ENCODE measurements at places on chromosomes 7 and 10.

- DNase-seq = no peak
Measured at GRCh38 chr7:70317356-70317755, 719.1 kb downstream of the AUTS2 start.

DNA sequence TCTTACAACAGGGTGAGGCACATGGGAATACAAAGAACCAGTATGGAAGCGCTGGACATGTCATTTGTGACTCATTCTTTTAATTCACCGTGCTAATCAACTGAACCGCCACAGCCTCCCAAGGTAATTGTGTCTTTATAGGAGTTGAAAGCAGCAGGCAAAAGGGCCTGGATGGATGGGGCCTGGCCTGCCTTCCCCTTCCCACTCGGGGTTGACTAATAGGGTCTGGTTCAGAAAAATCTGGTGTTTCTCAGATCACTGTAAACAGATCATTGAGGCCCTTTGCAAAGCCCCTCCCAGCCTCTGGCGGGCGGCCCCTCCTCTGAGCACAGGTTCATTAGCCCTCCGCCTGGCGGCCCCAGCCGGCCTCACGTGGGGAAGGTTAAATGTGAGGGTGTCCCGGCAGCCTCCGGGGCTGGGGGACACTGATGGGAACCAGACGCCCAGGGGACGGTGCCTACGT is 100.8 kb downstream of the EBF3 start:
- no peak for DNase-seq

GRCh38 chr7:116644628-116645027 is 27.4 kb upstream of the MET start:
- no peak for DNase-seq

DNA sequence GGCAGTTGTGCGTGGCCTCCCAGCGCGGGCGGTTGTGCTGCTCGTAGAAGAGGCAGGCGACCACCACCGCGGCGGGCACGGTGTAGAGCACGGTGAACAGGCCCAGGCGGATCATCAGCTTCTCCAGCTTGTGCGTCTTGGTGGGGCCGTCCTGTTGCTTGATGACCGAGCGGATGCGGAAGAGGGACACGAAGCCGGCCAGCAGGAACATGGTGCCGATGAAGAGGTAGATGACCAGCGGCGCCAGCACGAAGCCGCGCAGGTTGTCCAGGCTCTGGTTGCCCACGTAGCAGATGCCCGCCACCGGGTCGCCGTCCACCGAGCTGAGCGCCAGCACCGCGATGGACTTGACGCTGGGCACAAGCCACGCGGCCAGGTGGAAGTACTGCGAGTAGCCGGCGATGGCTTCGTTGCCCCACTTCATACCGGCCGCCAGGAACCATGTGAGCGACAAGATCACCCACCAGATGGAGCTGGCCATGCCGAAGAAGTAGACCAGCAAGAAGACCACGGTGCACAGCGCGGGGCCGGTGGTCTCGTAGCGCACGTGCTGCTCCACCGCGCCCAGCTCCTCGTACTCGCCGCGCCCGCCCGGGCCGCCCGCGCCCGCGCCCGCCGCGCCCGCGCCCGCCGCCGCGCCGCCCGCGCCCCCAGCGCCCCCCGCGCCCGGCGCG is 2.2 kb downstream of the FZD8 start:
- no peak for DNase-seq

GRCh38 chr7:3955026-3955425 is 654.0 kb downstream of the SDK1 start:
- no peak for DNase-seq

DNA sequence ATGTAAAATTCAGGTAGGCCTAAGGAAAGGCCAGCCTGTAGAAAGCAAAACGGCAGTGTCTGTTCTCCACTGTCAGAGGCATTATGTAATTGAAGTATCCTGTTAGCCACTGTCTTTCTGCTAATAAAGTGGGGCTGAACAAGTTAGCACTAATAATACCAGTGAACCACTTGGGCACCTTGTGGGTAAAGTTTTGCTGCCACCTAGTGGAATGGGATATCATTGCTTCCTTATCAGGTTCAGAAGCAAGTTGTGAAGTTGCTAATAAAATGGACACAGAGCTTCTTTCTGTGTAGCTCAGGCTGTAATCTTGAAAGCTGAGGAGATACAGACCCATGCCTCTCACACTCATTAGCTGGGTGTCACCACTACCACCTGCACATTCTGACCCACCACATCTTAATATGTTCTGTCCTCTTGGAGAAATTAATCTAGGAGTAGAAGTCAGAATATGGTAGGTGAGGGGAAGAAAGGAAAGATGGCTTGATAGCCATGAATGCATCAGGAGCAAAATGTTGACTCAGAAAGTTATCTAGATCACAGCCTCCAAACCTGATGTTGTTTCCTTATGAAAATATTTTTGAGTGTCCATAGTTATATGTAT is 175.1 kb downstream of the SEPTIN7 start:
- no peak for DNase-seq

DNA sequence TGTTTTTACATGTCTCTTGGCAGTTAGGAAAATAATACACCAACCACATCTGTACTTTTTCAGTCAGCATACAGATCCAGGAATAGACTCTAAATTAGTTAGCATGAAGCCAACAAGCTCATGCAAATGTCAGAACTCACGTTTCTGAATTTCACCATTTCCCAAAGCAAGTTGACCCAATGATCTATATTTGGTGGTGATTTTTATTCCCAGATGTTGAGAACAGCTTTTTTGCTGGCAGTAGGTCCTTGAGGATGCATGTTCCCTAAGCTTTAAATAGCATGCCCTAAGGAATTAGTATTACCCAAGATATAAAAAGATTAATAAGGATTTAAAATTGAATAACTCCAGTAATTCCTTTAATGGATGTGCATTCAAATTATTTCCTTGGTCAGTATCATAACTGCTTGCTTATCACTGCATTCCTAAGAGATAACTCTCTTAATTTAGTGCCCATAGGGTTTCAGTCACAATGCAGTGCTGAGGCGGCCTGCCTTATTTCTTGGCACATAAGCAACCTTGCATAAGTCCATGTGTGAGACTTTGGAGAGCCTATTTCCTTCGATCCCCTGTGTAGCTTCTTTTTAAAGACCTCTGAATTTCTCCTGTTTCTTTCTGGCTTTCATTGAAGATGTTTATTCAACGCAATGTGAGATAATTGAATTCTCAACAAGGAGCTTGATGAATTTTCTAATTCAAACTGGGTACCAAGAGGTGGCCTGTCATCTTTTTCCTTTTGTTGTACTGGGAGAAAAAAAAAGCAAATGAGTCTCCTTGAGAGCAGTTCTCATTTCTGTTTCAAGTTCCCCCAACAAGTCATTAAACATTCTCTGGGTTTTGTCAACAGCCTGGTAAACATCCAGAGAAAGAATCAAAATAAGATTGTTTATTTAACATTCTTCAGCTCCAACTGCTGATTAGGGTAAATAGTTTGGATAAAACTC is 135.3 kb upstream of the MEOX2 start:
- DNase-seq = no peak

DNA sequence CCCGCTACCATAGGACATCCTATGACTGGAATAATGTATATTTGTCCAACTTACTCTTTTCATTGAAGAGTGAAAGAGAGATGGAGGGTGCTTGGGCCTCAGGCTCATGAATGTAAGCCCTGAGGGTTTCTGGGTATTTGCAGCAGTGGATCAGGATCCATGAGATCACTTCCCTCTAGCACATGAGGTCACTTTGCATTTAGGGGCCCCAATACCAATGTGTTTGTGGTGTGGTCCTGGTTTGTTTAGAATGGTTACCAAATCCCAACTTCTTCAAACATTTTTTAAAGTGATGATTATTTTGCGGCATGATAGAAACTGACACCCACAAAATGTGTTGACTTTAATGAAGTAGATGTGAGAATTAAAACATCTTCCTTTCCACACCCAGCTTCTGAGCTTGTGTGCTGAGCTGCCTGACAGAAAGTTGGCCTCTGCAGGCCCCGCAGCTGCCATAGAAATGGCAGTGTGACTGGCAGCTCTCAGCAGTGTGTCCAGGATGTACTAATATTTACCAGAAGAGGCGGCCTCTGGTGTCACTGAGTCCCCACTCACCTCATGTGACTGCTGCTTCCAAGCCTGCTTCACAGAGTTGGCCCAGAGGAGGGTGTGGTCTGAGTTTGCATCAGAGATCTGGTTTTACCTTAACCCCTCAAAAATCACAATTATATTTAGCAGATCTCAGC is 447.6 kb upstream of the NPVF start:
- DNase-seq = no peak

DNA sequence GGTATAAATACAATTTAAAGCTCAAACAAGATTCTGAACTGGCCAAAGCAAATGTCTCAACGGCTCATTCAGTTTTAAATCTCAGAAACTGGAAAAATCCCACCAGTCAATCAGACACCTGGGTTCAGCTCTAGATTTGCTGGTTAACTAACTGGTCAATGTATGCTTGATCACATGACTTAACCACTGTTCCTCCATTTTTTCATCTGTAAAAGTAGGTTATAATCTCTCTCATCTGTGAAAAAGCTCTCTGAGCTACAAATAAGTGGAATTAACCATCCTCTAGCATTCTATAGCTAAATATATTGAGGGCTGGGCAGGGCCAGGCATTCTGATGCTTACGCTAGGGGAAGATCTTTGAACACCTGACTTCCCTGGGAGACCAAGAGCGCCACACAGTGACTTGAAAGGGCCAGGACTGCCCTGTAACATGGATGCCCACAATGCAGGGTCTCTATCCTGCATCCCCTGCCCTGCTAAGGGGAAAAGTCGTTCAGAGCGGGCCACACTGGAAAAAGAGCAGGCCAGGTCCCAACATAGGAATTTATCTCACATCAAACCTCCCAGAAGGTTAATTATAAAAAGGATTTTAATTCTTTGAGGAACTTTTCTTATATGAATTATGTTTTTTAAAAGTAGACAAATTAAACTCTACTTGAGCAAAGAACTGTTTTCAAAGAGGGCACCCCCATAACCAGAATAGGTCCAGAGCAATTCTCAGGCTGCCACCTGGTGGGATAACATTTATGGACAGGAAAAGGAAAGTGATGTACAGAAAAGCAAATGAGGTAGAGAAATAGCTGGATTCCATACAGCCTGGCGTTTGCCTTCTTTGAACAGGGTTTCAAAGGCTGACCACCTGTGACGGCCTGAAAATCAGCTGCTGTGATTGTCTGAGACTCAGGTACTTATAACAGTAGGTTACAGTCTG is 1.8 kb downstream of the RP9 start:
- DNase-seq = no peak

DNA sequence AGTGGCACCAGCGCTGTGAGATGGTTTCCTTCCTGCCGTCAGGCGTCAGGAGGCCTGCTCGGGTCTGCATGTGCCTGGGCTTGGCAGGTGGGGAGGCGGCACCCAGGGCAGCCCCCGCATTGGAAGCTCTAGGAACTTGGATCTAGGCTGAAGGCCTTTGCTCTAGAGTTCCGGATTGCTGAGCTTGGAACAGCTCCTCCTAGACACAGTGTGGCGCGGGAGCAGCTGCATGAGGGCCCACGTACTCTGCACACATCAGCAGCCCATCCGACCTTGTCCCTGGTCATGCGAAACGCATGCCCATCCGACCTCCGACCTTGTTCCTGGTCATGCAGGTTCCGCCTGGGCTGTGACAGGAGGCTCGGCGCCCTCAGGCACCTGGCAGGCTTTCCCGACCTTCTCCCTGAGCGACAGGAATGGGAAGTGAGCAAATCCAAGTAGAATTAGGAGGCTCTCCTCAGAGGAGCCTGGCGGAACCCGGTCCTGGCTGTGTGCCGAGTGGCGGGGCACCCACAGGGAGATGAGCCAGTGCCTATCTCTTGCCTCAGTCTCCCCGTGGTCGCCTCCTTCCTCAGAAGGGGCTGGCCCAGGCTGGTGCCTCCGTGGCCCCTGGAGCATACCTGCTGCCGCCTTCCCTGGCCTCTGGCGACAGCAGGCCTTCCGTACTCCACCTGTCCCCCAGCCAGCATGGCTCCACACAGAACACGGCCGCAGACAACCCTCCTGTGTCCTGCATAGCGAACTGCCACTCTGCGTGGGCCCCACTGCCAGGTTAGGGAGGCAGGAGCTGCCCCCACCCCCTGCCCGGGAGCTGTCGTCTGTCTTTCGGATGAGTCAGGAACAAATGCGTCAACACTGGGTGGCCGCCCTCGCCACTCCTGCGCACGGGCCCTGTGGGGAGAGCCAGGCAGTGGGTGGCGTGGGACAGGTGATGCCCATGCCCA is 12.0 kb downstream of the GET4 start:
- DNase-seq = no peak

DNA sequence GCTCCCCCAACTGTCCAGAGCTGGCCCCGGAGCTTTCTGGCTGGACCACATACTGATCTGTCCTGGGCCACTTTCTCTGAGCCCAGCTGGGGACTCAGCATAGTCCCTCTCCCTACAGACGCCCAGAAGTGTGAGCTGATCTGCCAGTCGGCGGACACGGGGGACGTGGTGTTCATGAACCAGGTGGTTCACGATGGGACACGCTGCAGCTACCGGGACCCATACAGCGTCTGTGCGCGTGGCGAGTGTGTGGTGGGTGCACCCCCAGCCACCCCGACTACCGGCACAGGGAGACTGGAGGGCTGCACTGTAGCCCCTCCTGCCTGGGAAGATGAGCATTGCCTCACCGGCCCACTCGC is 41.8 kb downstream of the TBATA start:
- DNase-seq = no peak

DNA sequence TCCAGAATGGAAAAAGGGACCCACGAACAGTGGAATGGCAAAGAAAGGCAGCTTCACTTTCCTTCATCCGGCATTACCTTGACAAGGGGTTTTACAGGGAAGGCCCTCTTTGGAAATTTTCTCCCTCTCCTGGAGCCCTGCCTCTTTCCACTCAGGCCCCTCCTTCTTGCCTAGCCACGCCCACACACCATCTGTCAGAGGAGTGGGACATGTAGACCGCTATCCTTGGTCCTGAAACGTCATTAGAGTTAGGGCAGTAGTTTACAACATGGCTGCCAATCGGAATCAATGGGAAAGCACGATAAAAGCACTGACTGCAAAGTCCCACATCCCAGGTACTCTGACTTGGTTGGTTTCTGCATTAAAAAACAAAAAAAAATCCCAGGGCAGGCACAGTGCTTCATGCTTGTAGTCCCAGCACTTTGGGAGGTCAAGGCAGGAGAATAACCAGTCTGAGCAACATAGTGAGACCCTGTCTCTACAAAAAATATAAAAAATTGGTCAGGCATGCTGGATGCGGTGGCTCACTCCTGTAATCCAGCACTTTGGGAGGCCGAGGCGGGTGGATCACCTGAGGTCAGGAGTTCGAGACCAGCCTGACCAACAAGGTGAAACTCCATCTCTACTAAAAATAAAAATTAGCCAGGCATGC is 96.4 kb downstream of the MARCHF5 start:
- no peak for DNase-seq

- no peak for DNase-seq
Measured at GRCh38 chr10:124875596-124875995, 66.3 kb upstream of the ZRANB1 start.

DNA sequence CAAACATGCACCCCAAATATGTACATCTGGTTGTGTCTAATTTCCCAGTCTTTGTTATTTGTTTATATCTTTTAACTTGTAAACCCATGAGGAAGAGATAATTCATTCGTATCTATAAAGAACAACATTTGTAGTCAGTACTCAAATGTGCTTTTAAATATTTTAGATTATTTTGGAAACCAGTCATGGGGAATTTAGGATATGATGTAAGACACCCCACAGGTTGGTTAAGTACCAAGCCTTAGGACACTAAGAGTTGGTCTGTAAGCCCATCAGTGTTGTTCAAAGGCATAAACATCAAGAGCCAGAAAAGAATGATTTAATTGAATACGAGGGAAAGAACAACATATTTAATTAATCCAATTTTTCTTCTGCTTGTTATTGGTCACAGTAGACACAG is 421.1 kb upstream of the SEMA3C start:
- DNase-seq = no peak

Measured in activated CD8-positive, alpha-beta memory T cell treated with anti-CD3 and anti-CD28 coated beads for 1 hour (primary cell).